ENCODE measurements at places on chromosomes 16 and 17.
A peak's percentile ranks its signal among the peaks of the same experiment; 100 is the strongest.

DNA sequence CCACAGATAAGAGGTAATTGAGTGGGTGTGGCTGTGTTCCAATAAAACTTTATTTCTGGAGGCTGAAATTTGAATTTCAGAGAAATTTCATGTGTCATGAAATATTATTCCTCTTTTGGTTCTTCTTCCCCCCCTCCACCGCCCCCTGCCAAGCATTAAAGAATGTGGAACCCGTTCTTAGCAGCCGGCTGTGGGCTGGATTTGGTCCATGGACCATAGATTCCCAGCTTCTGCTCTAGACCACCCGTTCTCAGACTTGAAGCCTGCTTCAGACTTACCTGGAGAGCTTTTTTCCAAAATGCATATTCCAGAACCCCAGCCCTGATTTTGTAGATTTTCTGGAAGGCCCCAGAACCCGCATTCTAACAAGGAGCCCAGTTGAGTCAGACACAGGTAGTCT lies 15.1 kb upstream of the LASP1NB start:
- no peak for DNase-seq

- no peak for DNase-seq
Observed at GRCh38 chr17:5854871-5855554, 215.2 kb upstream of the WSCD1 start.

GRCh38 chr16:56551796-56552738 lies 12.8 kb upstream of the MT4 start:
- no peak for DNase-seq

GRCh38 chr17:30074254-30074653 lies 42.4 kb upstream of the NSRP1 start:
- no peak for DNase-seq

DNA sequence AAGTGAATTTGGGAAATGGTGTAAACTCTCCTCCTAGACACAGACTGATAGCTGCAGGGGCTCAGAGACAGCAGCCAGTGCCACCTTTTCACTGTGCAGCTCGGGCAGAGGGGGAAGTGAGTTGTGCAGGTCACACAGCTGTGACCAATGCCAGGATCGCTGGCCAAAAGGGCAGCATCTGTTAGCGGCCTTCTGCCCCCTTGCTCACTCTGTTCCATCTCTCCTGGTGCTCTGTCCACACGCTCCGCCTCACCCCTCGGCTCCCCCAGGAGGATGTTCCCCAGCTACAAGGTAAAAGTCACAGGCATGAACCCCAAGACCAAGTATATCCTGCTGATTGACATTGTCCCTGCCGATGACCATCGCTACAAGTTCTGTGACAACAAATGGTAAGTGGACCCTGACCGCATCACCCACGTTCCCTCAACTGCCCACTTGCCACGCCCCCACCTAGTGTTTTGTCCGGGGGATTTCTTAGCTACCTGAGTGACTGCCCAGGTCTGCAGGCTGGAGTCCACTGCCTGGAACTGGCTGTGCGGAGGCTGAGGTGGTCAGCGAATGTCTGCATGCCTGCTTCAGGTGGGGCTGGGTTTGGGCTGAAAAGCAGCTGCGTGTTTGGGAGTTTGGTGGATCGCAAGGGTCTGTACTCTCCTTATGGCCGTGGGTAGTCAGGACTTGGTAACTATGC lies 13.5 kb downstream of the TBX4 start:
- DNase-seq, result no peak

DNA sequence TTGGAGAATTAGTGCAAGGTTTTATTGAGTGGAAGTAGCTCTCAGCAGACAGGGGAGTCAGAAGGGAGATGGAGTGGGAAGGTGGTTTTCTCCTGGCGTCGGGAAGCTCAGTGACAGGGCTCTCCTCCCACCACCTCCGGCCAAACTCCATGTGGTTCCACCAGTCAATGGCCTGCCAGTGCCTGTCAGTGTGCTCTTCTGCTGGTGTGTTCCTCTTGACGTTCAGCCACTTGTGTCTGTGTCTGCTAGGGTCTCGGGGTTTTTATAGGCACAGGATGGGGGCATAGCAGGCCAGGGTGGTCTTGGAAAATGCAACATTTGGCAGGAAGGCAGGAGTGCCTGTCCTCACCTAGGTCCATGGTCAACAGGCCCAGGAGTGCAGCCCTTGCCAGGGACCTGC lies 506.7 kb upstream of the KIF2B start:
- DNase-seq, result no peak

GRCh38 chr17:35568561-35568960 lies 7.9 kb upstream of the SLFN14 start:
- no peak for DNase-seq

- DNase-seq, result no peak
Observed at GRCh38 chr16:23302045-23302956, at the start of gene SCNN1B. TSS of gene SCNN1B (plus strand) at chr16:23302302. CDS start at chr16:23348600, 46,298 bp downstream.

- no peak for DNase-seq
Observed at GRCh38 chr17:59333836-59334235, 2.4 kb downstream of the YPEL2 start.

DNA sequence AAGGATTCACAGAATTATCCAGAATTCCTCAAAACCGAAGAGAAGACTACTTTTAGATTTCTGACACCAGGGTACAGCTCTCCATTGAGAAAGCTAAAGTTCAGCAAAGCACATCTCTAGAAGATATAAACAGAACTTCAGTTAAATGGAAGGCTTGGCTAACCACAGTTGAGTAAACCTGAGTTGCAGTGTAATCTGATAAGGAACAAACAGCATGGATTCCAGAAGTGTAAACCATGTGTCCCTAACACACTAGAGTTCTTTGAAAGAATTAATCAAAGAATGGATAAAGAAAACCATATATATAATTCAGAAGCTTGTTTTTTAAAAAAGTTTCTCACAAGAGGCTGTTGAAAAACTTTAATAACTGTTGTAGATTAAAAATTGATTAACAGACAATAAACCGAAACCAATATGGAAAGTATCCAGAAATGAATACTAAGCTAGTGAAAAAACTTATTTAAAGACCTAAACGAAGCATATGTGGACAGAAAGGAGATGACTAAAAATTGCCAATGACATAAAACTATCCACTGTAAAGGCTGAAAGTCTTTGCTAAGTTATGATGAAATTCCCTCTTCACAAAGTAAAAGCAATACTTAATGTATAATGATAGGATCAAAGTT lies 4.3 kb downstream of the RNF43 start:
- DNase-seq, result no peak

DNA sequence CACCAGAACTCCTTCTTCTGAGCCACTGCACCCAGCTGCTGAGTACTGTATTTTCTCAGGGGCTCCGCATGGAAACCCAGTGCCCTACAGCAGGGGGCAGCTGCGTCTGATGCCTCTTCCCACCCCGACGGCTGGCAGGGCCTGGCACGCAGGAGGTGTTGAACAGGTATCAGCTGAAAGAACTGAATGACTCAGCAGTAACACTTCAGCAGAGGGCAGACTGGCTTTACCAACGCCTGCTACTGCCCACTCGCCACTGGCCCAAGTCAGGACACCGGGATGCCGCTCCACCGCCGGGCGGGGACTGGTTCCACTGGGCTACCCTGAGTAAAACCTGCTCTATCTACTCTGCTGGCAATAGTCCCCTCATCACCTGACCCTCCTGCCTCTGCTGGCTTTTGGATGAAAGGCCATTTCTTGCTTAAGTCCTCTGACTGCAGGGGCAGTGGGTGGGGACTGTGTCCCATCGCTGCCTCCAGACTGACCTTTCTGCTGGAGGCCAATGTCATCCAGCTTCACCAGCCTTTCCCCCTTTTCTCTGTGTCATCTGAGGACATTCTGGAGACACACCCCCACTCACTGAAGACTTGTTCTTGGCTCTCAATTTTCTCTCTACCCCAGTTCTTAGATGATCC lies 100.4 kb upstream of the FA2H start:
- no peak for DNase-seq

DNA sequence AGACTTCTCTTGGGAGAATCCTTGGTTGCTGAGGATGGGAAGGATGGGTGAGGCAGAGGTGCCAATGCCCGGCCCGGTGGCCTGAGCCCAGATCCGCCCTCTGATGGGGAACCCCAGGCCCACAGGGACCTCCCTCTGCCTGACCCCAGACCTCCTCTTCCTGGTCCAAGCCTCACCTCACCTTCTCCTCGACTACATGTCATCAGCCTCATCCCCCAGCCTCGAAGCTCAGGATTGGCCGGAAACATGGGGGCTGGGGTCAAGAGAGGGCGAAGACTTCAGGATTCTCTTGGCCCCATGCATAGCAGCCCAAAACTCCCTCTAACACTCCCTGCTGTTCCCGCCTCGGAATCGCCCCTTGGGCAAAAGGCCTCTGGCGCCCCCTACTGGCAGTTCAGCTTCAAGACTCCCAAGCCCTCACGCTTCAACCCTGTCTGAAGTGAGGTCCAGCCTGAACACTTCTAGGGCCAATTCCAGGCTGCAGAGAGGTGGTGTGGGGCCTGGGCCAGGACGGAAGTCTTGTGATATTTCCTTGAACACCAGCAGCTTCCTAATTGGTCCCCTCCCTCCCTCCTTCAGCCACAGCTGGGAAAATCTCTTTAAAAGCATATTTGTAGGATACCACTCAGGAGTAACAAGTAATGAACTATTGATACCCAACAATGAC lies 47.2 kb downstream of the ARHGAP27 start:
- peak; percentile 73 for DNase-seq

DNA sequence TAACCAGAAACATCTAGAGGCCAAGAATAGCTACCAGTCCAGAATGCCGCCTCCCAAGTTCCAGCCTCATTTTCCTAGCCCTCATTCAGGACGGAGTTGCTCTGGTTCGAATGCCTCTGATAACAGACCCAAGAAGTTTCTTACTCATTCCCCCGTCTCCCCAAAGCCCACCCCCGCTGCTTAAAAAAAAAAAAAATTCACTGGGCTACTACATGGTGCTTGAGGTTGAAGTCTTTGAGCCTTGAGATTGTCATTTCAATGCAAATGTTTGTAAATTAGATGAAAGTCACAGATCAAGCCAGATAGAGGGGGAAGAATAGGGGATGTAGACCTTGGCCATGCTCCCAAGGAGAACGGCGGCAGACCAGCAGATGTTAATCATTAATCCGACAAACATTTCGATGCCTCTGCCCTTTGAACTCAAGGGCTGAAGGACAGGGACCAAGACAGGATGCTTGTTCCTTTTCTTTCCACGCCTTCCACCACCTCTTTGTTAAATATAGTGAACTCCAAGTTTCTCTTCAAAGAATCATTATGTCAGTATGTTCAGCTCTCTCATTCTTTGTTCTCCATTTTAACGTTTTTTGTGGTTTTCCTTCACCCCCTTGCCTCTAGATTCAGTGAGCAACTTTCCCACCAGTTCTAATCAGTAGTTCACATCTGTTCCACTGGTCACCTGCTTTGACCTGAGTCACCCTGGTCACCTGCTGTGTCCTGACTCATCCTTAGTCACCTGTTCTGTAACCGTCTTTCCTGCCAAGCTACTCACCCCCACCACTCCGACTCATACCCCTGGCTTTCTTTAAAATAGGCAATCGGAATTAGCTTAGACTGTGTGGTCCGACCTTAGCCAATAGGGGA lies 190.3 kb downstream of the CPPED1 start:
- no peak for DNase-seq

- no peak for DNase-seq
Observed at GRCh38 chr16:54715011-54715410, 215.7 kb upstream of the IRX5 start.
